ENCODE measurements at places on chromosomes 16 and 17.

- no peak for DNase-seq
These were observed at the start of gene TLCD3B for GRCh38 chr16:30030841-30031413. TLCD3B (minus strand) TSS chr16:30031271; CDS start chr16:30030527, 744 bp downstream.

GRCh38 chr16:84484579-84485254, 19.7 kb downstream of the MEAK7 start:
- no peak for DNase-seq

GRCh38 chr17:31509805-31510177, 118.3 kb downstream of the RAB11FIP4 start:
- DNase-seq: no peak

GRCh38 chr17:60510031-60510430, 16.0 kb downstream of the APPBP2 start:
- DNase-seq: no peak

DNA sequence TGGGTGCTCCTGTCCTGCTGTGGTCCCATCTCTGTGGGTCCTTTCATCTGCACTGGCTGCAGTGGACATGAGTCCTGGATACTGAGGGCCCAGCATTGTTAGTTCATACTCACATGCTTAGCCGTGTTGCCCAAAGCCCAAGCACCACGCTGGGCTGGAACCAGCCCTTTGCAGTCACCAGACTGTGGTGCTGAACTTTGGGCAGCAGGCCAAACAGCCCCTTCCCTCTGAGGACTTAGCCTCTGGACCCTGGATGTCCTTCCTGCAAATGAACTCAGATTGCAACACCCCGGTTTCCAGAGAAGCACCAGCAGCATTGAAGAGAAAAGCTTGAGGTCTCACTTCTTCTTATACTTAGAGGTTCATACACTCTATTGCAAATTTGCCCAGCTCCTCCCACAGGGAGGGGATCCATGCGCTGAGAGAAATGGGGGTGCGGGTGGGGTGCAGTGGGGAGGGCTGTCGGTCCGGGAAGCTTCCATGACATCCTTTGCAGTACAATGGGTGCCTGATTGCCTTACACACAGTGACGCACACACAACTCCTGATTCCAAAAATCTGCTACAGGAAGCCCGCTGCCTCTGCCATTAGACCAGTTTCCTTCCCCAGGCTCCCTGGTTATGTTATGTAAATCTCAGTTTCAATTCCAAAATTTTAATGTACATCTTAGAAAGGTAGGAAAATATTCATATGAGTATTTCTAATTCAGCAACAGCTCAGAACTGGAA, 65.8 kb downstream of the RGS9 start:
- DNase-seq: no peak

Measured in activated T-helper 1 cell treated with Interleukin-2 at 50 U/mL for 16 hours (primary cell).